Ascending aorta (tissue), 2 donors: ENCODE measurements at places on chromosomes 3 and 15.

GRCh38 chr3:160801386-160802118 lies 45.5 kb downstream of the PPM1L start:
- H3K4me3 ChIP-seq = peak overlapping the region; percentile 14
- peak overlapping the region; percentile 76 for H3K27ac ChIP-seq
- no peaks in the 10 kb centered on the region for H3K36me3 ChIP-seq

DNA sequence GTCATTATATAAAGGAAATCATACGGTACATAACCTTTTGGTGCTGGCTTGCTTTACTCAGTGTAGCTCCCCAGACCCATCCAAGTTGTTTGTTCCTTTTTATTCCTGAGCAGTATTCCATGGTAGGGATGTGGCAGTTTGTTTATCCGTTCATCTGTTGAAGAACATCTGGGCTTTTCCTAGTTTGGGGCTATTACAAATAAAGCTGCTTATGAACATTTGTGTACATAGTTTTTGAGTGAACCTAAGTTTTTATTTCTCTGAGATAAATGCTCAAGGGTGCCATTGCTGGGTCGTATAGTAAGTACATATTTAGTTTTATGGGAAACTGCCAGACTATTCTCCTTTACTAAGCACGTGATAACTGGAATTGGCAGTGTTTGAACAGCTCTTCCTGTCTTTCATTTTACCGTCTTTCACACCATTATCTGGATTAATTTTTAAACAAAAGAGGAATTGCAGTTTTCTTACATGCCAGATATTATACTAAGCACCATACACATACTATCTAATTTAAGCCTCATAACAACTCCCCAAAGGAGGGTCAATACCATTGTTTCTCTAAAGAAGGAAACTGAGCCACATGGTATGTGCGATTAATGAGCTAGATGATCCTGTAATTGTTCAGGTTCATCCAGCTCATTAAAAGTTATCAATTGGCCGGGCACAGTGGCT lies 85.6 kb downstream of the PTPRG start:
- H3K27ac ChIP-seq = no peak overlapping the region
- H3K27me3 ChIP-seq = no peaks in the 10 kb centered on the region
- no peaks in the 10 kb centered on the region for H3K4me1 ChIP-seq
- no peak for DNase-seq
- H3K4me3 ChIP-seq = no peak overlapping the region
- H3K36me3 ChIP-seq = no peaks in the 10 kb centered on the region

GRCh38 chr3:155595371-155595770 lies 149.5 kb downstream of the PLCH1 start:
- H3K27me3 ChIP-seq = no peaks in the 10 kb centered on the region
- no peak overlapping the region for H3K27ac ChIP-seq
- no peaks in the 10 kb centered on the region for H3K36me3 ChIP-seq

DNA sequence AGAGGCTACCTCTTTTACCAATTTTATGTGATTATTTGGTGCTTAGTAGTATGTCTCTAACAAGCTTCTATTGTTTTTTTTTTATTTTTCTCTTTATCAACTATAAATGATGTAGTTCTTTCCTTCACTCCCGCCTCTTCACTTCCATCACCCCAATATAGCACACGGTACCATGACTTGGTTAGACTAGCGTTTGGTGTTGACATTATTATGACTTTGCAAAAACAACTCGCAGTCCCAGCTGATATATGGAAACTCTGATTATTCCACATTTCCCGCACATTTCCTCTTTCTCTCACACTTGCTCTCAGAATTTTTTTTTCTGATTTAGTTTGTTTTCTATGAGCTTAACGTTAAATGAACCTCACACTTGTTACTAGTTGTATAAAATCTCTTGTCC lies 162.2 kb downstream of the GREM1 start:
- H3K36me3 ChIP-seq = no peaks in the 10 kb centered on the region
- H3K27me3 ChIP-seq = no peaks in the 10 kb centered on the region
- peaks cover 4% of the 10 kb centered on the region for H3K4me1 ChIP-seq
- no peak for DNase-seq
- no peak overlapping the region for H3K4me3 ChIP-seq
- H3K27ac ChIP-seq = no peak overlapping the region

- DNase-seq = no peak
- no peaks in the 10 kb centered on the region for H3K36me3 ChIP-seq
- H3K4me1 ChIP-seq = no peaks in the 10 kb centered on the region
- H3K4me3 ChIP-seq = no peak overlapping the region
Measured at GRCh38 chr3:140004271-140004670, 69.3 kb downstream of the CLSTN2 start.

DNA sequence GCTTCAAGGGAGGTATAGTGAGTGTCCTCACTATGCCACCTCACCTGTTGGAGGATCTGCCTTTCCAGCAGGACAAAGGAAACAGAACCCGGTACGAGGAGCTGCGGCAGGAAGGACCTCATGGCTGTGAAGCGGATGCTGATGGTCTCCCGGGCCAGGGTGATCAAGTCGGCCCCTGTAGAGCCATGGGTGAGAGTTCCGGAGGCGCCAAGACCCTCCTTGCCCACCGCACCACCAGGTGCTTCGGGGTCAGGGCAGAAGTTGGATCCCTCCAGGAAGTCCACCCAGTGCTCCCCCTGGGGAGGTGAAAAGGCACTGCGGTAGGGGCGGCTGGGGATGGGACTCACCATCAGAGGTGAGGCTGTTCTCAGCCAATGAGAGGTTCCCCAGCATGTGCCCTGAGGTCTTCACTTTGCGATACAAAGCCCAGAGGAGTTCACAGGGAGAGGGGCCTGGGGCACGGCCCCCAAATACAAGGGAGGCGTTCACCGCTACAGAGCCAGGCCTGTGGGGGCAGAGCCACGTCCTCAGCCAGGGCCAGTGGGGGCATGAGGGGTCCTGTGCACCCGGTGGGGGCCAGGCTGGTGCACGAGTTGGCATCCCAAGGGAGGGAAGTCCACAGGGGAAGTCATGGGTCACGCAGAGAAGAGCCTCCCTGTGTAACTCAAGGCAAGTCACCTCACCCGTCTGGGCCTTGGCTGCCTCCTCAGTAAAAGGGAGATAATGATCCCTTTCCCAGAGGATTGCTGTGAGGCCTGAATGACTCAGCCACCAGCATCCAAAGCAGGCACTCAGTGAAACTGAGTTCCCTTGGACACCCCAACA lies 27.7 kb downstream of the C15orf39 start:
- no peak overlapping the region for H3K4me3 ChIP-seq
- DNase-seq = no peak
- H3K27ac ChIP-seq = no peak overlapping the region
- H3K4me1 ChIP-seq = no peaks in the 10 kb centered on the region
- H3K27me3 ChIP-seq = no peaks in the 10 kb centered on the region

- peaks cover 3% of the 10 kb centered on the region for H3K4me1 ChIP-seq
- H3K36me3 ChIP-seq = no peaks in the 10 kb centered on the region
- no peaks in the 10 kb centered on the region for H3K27me3 ChIP-seq
Measured at GRCh38 chr3:16114930-16115329, 59.5 kb upstream of the GALNT15 start.

DNA sequence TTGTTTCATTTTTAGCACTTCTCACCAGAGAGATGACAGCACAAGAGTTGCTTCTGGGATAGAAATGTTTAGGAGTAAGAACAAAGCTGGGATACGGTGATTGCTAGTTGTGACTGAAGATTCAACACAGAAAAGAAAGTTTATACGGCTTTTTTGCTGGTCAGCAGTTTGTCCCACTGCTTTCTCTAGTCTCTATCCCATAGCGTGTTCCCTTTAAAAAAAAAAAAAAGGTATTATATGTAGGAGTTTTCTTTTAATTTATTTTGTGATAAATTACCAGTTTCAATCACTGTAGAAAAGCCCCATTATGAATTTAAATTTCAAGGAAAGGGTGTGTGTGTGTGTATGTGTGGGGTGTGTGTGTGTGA lies 48.0 kb downstream of the PGPEP1L start:
- peaks cover 60% of the 10 kb centered on the region for H3K36me3 ChIP-seq
- H3K4me3 ChIP-seq = no peak overlapping the region
- H3K27ac ChIP-seq = peak overlapping the region; percentile 14
- DNase-seq = no peak
